MV-4-11 (cell line): ENCODE measurements at places on chromosomes 12 and 14.
A peak's percentile ranks its signal among the peaks of the same experiment; 100 is the strongest.

DNA sequence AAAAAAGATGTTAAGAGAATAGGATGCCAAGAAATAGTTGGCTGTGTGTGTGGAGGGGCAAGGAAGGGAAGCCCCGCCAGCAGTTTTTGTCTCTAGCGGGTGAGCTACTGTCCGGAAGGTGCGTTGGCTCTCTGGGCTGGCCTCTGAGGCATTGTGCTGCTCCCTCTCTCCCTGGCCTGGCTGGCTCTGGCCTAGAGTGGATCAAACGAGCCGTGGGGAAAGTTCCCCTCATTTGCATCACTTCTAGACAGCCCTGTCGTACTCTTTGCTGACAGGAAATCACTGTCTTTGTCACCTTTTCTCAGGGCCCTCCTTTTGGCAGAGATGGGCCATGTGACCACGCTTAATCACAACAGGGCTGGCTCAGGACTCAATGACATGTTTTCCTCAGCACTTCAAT, 236.1 kb upstream of the NPAS3 start:
- DNase-seq: no peak

DNA sequence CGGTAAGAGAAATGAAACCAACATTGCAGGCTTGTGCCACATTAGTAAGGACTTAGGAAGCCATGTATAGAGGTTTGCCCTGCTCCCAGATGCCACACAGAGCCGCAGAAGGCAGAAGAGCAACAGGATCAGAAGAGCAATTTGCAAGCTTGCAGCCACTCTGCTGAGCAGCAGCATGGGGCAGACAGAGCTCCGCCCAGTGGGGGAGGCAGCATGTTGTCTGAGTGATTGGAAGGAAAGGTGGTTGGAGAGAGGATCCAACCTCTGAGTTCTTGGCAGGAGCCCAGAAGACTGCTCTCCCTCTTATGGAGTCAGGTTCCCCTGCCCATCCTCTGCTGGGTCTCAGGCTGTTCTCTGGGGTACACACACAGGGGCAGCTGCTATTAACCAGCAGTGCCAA, 2.3 kb upstream of the KRT6A start:
- peak; percentile 37 for DNase-seq

DNA sequence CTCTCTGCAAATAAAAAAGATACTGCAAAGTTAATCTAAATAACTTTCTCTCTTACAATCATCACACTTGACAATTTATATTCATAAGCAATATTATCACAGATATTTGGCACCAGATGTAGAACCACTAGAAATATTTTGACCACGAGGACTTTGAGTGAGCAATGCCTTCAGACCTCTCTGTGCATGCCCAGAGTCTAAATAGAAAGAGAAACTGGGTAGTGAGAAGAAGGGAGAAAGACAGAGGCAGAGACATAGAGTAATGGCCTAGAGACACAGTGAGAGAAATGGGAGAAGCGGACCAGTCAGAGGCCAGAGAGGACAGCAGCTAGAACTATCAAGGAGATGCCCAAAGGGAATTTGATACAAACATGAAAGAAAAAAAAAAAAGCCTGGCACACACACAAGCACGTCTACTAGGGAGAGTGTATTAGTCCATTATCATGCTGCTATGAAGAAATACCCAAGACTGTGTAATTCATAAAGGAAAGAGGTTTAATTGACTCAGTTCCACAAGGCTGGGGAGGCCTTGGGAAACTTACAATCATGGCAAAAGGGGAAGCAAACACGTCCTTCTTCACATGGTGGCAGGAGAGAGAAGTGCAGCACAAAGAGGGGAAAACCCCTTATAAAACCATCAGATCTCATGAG, 41.1 kb downstream of the BMP4 start:
- DNase-seq: no peak

- no peak for DNase-seq
Observed at GRCh38 chr12:104048811-104049210, 1.2 kb downstream of the GLT8D2 start.
